ENCODE measurements at places on chromosomes 1 and 21. TPM values are rescaled to one million over a fixed set of nuclear protein-coding genes. Genes with fewer than 3 reads are reported as not detected.

DNA sequence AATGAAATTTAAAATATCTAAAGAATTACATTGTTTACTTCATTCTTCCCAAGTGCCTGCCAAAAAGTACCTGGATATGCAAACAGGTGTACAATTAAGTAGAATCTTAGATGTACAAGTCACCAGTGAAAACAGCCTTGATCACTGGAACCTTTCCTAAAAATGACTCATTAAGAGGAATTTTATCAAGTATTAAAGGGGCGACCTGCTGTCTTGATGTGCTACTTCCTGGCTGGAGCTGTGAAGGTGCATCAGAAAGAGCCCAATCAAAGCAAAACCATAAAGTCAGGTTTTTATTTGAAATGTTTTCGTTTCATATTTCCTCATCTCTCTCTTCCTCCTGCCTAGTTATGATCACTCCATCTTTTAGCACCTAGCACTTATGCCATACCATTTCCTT, 33.4 kb downstream of the IFI44 start:
- no peak for DNase-seq

DNA sequence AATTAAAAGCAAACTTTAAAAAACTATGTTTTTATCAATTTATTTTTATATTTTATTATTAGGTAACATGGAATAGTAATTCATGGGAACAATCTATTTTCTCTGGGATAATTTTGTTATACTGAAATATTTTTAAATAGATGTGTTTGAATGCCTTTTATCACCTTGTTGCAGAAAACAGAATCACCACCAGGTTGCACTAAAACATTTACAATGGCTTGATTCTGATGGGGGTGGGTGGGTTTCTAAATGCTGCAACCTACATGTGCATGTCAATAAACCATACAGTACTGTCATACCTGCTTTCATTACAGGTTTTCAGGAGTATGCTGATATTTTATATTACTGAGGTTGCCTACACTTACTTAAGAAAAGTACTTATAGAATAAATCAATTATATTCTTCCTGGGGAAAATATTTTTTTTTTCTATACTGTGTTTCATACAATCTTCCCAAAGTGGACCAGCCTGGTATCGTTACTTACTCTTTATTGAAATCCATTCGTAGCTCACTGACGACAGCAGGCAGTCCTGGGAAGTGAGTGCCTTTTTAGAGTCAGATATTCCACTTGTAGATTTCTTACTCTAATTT, 132.8 kb downstream of the PTPRC start:
- DNase-seq, result peak; percentile 9

GRCh38 chr1:2594641-2595131, 8.1 kb downstream of the PRXL2B start:
- no peak for DNase-seq

DNA sequence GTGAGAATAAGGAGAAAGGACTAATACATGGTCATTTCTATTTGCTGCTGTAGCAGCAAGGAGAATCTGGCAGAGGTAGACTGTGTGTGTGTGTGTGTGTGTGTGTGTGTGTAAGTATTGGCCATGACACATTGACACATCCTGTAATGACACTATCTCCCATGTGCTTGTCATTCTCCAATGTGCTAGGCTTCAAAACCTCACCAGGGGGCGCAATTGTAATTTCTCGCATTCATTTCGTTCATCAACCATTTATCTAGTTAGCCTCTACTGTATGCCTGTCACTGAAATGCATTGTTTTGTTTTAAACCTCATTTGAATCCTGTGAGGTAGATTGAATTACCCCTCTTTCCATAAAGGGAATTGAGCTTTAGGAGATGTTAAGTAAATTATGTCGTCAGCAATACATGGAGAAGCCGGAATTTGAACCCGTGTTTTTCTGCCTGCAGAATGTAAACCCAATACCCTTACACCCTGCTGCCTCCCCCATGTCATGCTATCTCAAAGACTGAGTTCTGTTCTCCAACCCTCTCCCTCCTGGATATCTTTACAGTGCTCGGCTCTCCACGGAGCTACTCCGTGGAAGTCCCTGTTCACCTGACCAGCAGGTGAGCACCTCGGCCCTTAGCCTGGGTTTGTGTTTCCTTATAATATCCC, 100.8 kb downstream of the UCK2 start:
- DNase-seq, result peak; percentile 60

GRCh38 chr1:21298981-21299391, 8.7 kb upstream of the ECE1 start:
- DNase-seq, result no peak

GRCh38 chr1:156009404-156009803, 11.3 kb downstream of the SSR2 start:
- no peak for DNase-seq

DNA sequence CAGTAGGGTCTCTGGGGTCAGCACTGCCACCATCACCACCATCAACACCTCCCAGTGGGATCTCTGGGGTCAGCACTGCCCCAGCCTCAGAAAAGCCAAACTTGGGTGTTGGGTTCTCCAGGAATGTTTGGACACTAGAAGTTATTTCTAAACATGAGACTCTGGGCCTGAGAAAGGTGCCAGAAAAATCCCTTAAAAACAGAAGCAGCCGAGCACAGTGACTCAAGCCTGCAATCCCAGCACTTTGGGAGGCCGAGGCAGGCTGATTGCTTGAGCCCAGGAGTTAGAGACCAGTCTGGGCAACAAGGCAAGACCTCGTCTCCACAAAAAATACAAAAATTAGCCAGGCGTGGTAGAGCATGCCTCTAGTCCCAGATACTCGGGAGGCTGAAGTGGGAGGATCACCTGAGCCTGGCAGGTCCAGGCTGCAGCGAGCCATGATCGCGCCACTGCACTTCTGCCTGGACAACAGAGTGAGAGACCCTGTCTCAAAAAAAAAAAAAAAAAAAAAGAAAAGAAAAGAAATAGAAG, 470 bp downstream of the PTAFR start:
- DNase-seq, result no peak

- peak; percentile 80 for DNase-seq
Observed at GRCh38 chr1:95116580-95117206, 462 bp upstream of the TLCD4 start.

GRCh38 chr1:154863315-154864174, 6.5 kb downstream of the KCNN3 start:
- peak; percentile 85 for DNase-seq

DNA sequence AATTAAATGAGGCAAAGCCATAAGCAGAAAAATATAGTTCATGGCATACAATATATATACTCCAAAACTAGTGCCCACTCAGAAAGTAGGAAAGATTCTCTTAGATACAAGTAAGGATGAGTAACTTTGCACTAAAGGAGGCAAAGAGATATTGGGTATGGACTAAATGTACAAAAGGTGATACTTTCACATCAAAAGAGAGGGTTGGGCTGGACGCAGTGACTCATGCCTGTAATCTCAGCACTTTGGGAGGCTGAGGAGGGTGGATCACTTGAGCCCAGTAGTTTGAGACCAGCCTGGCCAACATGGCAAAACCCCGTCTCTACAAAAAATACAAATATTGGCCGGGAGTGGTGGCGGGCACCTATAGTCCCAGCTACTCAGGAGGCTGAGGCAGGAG, 6.7 kb downstream of the KYAT3 start:
- no peak for DNase-seq

- DNase-seq, result no peak
Observed at GRCh38 chr21:32749662-32750061, 21.8 kb upstream of the SYNJ1 start.

- no peak for DNase-seq
Observed at GRCh38 chr1:45868861-45869260, 65.4 kb downstream of the MAST2 start.

DNA sequence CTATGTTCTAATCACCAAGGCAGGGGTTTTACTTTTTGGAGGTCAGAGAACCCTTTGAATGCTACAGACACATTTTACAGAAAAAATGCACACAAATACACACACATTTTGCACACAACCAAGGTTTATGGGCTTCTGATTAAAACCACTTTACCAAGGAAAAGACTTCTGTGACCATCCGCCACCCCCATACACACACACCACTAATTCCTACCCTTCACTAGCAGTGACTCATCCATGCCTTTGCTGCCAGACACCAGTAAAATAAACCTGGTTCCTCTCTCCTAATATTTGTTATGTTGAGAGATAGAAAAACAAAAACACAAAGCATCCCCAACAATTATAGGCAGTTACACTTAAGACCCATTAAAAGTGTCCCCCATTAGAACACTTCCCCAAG, 12.9 kb downstream of the PIGM start:
- no peak for DNase-seq

DNA sequence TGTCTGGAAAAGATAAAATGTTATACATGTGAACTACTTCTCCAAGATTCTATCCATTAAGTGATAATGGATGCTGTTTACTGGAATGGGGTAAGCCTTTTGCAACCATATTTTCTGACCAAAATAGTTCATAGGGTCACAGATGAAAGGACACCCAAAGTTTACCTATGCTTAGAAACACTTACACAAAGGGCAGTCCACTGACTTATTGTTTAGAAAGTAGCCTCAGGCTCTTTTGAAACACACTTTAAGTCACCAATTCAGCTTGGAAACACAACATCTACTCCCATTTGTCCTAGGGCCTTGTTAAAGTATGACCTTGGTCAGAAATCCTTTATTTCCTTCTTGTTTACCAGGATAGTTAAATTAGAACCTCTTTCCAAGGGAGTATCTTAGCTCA, 28.7 kb upstream of the VTCN1 start:
- no peak for DNase-seq

DNA sequence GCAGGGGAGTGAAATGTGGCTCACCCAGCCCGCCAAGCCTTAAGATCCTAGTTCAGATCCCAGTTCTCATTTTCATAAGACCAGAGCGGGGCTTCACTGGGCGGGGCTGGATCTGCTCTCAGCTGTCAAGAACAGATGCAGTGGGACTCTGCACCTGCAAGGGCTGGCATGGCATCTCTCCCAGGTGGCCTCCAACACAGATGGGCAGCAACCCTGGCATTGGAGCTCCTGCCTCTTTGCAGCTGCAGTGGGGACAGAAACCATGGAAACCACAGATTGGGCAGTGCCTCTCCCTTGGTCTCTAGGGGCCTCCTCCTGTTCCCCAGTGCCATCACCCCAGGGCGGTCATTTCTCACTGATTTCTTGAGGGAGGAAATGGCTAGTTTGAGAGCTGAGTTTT, 267.7 kb downstream of the PRDM2 start:
- DNase-seq, result no peak

- DNase-seq, result no peak
Observed at GRCh38 chr1:233897325-233898162, 6.9 kb upstream of the SLC35F3 start.

DNA sequence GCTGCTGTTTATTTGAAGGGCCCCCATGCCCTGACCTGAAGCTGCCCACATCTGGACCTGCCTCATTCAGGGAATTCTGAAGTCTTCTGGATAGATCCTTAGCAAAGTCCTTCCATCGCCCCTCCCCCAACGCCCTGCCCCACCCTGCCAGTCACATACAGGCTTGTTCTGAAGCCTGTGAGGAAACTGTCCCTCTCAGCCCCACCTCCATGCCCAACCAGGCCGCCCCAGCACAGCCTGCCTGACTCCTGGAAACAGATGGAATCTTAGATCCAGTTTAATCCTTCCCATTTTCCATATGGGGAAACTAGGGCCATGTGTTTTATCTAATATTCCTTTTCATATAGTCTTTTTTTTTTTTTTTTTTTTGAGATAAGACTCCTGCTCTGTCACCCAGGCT, 44.5 kb upstream of the GPR37L1 start:
- no peak for DNase-seq

GRCh38 chr1:201945863-201946223, 505 bp downstream of the LMOD1 start:
- no peak for DNase-seq

- no peak for DNase-seq
Observed at GRCh38 chr1:200973937-200974657, 49.4 kb downstream of the KIF21B start.

GRCh38 chr1:13830616-13831280, 130.8 kb downstream of the PRDM2 start:
- DNase-seq, result no peak

- DNase-seq, result no peak
Observed at GRCh38 chr1:44636688-44637598, 37.3 kb downstream of the TMEM53 start.

DNA sequence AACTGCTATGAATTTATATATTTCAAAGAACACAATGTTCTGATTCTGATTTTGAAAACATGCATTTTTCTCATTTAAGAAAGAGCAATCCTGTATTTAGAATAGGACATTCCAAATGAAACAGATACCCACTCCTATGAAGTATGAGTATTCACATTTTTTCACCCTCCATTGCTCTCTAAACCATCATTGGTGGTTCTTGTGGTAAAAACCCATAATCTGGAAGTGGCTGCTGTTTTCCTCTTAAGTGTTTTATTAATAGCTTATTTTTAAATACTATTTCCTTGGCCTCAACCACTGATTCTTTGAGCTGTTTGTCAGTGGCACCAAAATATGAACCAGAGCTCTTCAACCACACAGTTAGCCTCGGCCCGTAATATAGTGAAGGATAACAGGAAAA, 60.0 kb upstream of the ADAM30 start:
- no peak for DNase-seq

Gene MYCL
- polyA plus RNA-seq, result 0.62 TPM

Gene RGS16
- polyA plus RNA-seq, result 0.13 TPM

Gene ADGRL2
- polyA plus RNA-seq, result 10.8 TPM

Data from A549 (cell line).